ENCODE measurements at places on chromosomes 13 and 19.
A peak's percentile ranks its signal among the peaks of the same experiment; 100 is the strongest.

DNA sequence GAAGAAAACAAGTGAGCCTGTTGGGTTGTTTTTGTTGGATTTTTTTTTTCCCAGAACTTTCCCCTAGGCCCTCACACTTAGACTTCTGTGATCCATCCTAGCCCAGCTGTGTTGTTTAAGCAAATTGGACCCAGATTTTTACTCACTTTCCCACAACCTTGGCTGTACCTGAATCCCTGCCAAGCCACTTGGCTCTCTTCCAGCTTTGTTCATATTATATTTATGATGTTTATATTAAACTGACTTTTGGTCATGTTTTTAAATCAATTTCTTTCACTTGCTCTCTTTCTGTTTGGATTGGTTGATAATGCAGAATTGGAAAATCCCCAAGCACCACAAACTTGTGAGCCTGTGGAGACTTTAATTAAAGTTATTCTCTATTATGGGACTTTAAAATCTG, 16.6 kb downstream of the OLFM4 start:
- no peak for DNase-seq

- no peak for DNase-seq
These were observed 416.6 kb downstream of the KLF12 start for GRCh38 chr13:73717632-73718031.

GRCh38 chr19:6216996-6217751, 62.6 kb downstream of the MLLT1 start:
- no peak for DNase-seq

- DNase-seq: no peak
These were observed 17.1 kb downstream of the GAS6 start for GRCh38 chr13:113846636-113847318.

DNA sequence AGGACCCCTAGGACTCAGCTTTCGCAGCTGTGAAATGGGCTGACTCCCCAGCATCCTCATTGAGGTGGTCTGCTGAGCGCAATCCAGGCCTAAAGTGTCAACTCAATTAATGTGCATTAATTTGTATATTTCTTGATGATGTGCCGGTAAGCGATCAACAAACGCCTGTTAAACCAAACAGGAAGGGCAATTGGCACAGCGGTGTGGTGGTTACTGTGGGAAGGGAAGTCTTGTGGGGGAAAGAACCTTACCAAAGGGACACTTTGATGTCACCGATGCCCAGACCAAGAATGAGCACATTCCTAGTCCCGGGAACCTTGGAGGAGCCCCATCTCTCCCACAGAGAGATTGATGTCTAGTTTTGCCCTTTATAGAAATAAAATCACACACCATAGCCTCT, 1.6 kb downstream of the JAK3 start:
- no peak for DNase-seq

GRCh38 chr13:104181526-104182231, 1115.5 kb upstream of the SLC10A2 start:
- DNase-seq: no peak

DNA sequence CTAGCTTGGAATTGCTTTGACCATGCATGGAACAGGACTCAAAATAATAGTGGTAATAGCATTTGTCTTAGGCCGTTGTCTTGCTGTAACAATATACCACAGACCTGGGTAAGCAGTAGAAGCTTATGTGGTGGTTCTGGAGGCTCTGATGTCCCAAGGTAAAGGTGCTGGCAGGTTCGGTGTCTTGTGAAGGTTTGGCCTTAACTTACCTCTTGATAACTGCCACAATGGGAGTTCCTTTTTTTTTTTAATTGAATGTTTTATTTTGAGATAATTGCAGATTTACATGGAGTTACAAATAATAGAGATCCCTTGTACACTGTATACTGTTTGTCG, 5.8 kb downstream of the RPL21 start:
- no peak for DNase-seq

GRCh38 chr19:5814852-5815246, 10.0 kb downstream of the NRTN start:
- no peak for DNase-seq

GRCh38 chr13:33235078-33235477, 50.5 kb downstream of the STARD13 start:
- DNase-seq: no peak

GRCh38 chr13:94711561-94712286, 621 bp downstream of the SOX21 start:
- no peak for DNase-seq

- no peak for DNase-seq
These were observed 1084.4 kb downstream of the SLITRK1 start for GRCh38 chr13:82797876-82798275.

DNA sequence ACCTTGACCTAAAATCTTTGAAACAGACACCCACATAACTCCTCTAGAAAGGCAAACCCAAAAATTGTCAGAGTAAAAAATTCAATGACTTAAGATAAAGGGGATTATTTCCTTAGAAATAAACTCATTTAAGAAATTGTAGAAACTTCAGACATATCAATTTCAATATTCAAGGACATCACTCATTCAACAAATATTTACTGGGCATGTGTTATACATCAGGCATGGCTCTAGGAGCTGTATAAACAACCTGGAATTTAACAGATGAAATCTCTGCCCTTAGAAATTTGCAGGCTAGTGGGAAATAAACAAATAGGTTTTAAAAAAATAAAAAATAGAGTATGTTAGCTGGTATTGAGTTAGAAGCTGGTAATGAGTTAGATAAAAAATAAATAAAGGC, 84.0 kb upstream of the LSM14A start:
- DNase-seq: no peak

GRCh38 chr19:41734585-41734984, 20.7 kb upstream of the CEACAM6 start:
- no peak for DNase-seq

- no peak for DNase-seq
These were observed 1407.7 kb upstream of the SLC10A2 start for GRCh38 chr13:104473936-104474335.

- DNase-seq: no peak
These were observed 19.1 kb upstream of the TEX101 start for GRCh38 chr19:43395561-43395960.

DNA sequence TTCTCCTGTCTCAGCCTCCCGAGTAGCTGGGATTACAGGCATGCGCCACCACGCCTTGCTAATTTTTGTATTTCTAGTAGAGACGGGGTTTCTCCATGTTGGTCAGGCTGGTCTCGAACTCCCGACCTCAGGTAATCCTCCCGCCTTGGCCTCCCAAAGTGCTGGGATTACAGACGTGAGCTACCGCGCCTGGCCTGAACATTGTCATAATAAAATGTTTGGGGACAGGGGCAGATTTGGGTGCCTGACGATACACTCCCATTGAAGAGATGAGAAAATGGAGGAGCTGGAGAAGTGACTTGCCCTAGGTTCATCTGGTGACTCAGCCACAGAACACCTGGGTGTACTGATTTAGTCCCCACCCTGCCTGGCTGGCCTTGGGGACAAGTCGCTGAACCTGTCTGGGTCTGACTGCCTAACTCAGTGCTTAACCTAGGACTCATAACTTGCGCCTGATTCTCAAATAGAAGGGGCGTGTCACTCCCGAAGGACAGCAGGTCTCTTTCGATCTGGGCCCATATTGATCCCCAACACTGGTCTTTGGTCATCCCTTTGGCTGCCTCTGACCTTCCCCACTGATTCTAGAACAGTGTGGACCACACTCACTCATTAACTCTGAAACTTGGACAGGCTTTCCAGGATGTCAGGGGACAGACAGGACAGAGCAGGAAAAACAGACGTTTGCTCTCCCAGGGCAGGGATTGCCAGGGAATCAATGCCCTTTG, 7.6 kb upstream of the BICRA start:
- no peak for DNase-seq

DNA sequence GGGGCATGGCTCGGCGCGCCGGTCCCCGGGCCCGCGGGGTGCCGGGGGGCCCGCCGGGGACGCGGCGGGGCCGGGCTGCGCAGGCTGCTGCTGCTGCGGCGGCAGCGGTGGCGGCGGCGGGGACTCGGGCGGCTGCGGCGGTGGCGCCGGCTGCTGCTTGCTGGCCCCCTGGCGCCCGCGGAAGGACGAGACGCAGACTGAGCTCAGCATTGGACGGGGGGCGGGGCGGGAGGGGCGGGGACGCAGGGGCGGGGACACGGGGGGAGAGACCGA, 368 bp downstream of the KCNC3 start:
- no peak for DNase-seq

DNA sequence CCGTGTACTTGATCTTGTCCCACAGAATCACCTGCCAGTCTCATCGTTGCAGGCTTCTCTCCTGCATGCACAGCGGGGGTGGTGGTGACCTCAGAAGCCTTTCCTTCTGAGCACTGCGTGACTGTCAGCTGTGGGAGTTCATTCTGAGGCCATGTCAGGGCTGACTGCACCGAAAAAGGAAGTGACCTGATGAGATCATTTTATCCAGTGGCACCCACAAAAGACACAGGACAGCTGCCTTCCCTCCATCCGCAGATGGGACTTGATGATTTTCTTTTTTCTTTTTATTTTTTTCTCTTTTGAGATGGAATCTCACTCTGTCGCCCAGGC, 89.7 kb downstream of the RAB20 start:
- DNase-seq: no peak

- DNase-seq: no peak
These were observed 1222.2 kb upstream of the SPRY2 start for GRCh38 chr13:81563091-81563490.

- DNase-seq: no peak
These were observed 73.9 kb upstream of the GPR183 start for GRCh38 chr13:99380921-99381645.

DNA sequence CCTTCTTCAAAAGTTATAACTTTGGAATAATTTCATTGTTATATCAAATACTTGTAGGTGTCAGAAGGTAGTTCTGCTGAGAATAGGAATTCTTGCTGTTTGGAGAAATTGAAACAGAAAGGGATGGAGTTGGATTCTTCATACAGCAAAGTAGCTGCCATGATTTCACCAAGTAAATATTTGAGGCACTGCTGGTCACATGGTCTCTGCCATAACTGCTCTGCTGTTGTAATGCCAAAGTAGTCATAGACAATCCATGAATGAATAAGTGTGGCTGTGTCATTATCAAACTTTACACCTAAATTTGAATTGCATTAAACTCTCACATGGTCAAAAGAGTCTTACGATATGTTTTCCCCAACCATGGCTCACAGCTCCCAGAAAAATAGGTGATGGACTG, 308.6 kb downstream of the GPC6 start:
- DNase-seq: no peak

DNA sequence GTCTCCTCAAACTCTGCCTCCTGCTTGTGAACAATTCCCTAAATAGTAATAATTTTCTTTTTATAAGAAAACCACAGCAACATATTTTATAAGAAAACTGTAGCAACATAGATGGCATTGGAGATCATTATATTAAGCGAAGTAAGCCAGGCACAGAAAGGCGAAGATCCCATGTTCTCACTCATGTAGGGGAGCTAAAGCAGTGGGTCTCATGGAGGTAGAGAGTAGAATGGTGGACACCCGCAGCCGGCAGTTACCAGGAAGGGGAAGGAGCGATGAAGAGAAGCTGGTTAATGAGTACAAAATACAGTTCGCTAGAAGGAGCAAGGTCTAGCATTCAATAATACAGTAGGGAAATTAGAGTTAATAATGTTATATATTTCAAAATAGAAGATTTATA, 42.9 kb downstream of the CRYL1 start:
- DNase-seq: no peak

GRCh38 chr19:3515891-3516422, 9.8 kb downstream of the FZR1 start:
- DNase-seq: no peak

- no peak for DNase-seq
These were observed 1.1 kb upstream of the PSMC4 start for GRCh38 chr19:39969681-39970424.

GRCh38 chr13:41407380-41407779, 50.0 kb upstream of the RGCC start:
- no peak for DNase-seq

GRCh38 chr13:36029166-36029565, 102.0 kb downstream of the DCLK1 start:
- DNase-seq: peak; percentile 71

All from NCI-H2081 treated with DMSO at 0.1 percent for 48 hours (cell line).